ENCODE measurements at places on chromosomes 16 and 17.

- DNase-seq: no peak
Observed at GRCh38 chr17:72745241-72745640, 347.2 kb downstream of the SLC39A11 start.

- no peak for DNase-seq
Observed at GRCh38 chr16:70700101-70701020, 14.5 kb upstream of the MTSS2 start.

- DNase-seq: peak; percentile 37
Observed at GRCh38 chr17:83196024-83196365, 116.6 kb downstream of the METRNL start.

DNA sequence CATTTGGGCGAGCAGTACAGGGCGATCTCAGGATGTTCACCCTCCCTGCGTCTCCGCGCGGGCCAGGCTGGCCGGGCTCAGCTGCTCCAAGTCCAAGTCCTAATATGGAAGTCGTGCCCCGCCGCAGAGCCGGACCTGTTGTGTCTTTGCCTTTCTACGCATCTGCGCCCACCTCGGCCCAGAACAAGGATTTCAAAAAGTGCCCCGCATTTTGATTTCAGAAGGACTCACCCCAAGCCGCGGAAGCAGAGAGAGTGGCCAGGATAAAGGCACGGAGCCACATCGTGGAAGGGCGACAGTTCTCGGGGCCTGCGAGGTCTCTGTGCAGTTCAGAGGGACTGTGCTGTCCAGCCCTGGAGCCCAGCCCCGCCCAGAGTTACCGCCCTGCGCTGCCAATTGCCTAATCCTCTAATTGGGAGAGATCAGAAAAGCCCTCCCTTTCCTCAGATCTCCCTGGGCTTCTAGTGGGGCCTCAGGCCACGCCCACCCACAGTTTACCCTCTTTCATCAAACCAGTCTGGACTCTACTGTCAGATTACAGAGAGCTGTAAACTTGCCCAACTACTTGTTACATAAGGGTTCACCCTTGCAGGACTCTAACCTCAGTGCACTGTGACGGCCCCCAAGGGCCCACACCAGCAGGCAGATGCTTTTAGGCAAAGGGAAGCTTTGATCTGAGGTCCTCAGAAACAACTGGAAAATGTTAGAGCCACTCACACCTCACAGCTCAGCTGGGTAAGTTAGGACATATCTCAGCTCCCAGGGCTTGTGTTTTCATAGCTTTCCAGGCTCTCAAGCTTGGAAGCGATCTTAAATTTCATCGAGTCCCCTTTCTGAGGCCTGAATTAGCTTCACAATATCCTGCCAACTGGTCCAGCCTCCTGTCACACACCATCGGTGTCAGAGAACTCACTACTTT lies at the start of gene CES1:
Gene CES1 (minus strand): TSS at position 324 of the 919 bp plus-strand sequence. CDS start 41 bp downstream, at position 283.
- DNase-seq: peak; percentile 24

- DNase-seq: peak; percentile 62
Observed at GRCh38 chr16:1770328-1771187, 785 bp downstream of the NME3 start.

GRCh38 chr16:68732042-68732680 lies 4.9 kb upstream of the CDH1 start:
- DNase-seq: peak; percentile 18
